ENCODE measurements at places on chromosomes 2 and 18.

GRCh38 chr18:25282282-25282681 is 69.7 kb downstream of the ZNF521 start:
- DNase-seq = no peak

DNA sequence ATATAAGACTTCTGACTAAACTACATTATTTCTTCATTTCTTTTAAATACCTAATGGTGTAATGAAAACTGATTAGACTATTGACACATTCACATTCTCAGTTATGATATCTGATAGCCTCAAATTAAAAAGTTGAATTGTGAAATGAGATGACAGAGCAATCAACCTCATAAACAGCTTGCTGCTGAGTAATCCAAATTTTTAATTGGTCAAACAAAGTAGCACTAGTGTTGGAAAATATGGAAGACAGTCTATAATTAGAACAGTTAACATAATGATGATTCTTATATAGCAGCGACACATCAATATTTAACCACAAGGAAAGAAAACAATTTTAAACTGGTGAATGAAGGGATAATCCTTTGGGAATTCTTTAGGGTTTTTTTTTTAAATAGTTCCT is 91.9 kb upstream of the LRP1B start:
- no peak for DNase-seq

DNA sequence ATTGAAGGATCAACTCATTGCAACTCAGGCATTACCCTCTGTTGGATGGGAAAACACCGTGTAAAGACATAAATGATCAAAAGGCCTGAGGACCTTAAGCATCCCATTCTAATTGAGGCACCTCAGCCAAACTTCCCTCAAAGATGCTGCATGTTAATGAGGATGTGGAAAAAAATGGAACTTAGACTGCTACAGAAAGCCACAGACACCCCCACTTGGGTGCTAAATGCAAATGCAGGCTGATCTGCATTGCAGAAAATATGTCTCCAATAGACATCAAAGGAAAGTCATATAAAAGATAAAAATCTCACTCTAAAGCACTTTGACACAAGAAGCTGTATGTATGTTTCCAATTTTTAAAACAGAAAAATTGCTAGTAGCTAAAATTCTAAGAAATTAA is 504.7 kb downstream of the KCNJ3 start:
- DNase-seq = no peak

- no peak for DNase-seq
Measured at GRCh38 chr2:106098081-106098480, 96.0 kb downstream of the UXS1 start.

DNA sequence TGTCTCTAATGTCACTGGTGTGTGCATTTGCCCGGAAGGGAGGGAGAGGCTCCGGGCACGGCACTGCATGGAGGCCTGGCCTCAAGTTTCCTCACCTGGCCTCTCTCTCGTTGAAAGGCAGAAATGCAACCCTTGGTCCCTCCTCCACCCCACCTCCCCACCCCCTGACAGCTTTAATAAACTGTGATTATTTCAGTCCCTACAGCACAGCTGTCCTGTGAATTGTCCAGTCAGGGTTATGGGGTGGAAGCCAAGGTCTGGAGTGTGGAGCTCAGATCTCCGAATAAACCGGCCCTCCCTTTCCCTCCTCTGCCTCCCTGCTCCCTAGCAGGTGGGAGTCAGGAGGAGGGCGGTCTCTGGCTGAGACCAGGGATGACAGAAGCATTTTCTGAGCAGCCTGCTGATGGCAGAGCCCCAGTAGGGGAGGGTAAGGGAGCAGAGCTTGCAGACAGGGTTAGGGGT is 199.2 kb upstream of the SMAD2 start:
- no peak for DNase-seq

- no peak for DNase-seq
Measured at GRCh38 chr2:207230261-207231105, 64.7 kb upstream of the KLF7 start.

- no peak for DNase-seq
Measured at GRCh38 chr2:85185431-85185940, 52.3 kb downstream of the TCF7L1 start.

DNA sequence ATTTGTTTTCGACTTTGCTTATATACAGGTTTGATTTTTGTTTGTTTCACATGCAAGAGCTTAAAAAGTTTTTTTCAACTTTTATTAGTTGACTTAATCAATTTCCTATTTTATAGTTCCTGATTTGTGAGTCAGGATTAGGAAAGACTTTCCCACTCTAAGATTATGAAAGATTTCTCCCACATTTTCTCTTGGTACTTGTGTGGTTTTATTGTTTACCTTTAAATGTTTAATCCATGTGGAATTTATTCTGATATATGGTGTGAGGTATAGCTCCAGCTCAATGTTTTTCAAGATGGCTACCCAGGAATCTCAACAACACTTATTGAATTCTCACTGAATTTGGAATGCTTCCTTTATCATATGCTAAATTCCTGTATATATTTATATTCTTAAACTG is 117.8 kb upstream of the LGALSL start:
- no peak for DNase-seq

Measured in activated CD8-positive, alpha-beta memory T cell treated with anti-CD3 and anti-CD28 coated beads for 1 hour (primary cell).